ENCODE measurements at places on chromosomes 1 and 21.

DNA sequence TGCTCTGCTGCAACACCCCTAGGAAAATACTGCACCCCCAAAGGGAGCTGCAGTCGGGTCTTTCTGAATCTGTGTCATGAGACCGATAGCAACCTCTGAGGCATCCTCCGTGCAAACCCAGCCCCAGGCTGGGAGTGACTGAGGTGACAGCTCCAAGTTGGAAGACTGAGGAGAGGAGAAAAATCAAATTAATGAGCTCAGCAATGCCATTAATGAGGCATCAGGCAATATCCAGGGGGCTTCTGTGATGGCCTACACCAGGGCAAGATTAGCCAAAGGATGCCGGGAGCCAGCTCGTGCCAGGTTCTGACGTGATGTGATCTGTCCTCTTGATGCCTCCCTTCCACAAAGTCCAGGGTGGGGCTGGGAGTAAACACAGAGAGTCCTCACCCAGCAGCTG, 30.8 kb upstream of the PSMB2 start:
- DNase-seq = no peak

DNA sequence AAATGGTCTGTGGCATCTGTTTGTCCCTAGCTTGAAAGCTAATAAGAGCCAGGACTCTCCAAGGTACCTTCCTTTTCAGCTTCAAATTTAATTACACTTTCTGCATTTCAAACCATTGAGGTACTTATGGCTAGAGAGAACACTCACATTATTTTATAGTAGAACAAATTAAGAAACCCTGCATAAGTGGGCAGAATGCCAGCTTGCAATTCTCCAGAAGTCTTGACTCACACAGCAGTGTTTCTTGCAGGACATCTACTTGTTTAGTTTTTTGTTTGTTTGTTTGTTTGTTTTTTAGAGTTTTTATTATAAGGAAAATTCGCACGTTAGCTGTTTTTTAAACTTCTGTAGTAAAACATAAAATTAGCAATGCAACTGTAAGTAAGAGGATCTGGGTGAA, 397.2 kb downstream of the NEGR1 start:
- peak; percentile 86 for DNase-seq

GRCh38 chr1:12380326-12381249, 150.8 kb downstream of the VPS13D start:
- no peak for DNase-seq

- DNase-seq = peak; percentile 73
Observed at GRCh38 chr1:181936768-181937581, 124.5 kb downstream of the ZNF648 start.

GRCh38 chr1:115377411-115377810, 39.4 kb upstream of the NGF start:
- DNase-seq = no peak
